MG63 (cell line): ENCODE measurements at places on chromosomes 11 and 22. TPM values are rescaled to one million over a fixed set of nuclear protein-coding genes. Genes with fewer than 3 reads are reported as not detected.

The PIK3C2A gene
- 12.8 and 21.7 TPM in 2 replicates for total RNA-seq

The PLEKHA7 gene
- not detected in 2 replicates for total RNA-seq

The SLC1A2 gene
- 0.57 TPM in 1 of 2 replicates, not detected in the other for total RNA-seq

The RASL10A gene
- total RNA-seq, result not detected in 2 replicates

DNA sequence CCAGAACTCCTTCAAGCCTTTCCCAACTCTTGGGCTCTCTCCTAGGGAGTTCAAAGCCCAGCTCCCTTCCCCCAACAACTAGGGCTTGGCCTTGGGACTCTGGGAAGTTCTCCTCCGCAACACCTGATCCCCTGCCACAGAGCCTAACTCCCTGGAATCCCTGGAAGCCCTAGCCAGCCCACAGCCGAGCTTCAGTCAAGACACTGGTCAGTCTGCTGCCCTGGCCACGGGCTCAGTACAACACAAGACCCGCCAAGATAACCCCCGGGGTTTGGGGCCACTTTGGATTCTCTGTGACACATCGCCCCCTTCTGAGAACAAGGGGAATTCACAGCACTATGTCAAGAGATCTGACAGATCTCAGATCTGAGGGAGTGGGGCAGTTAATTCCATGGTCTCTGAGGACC lies 58.3 kb downstream of the SLC22A12 start:
- DNase-seq, result no peak

DNA sequence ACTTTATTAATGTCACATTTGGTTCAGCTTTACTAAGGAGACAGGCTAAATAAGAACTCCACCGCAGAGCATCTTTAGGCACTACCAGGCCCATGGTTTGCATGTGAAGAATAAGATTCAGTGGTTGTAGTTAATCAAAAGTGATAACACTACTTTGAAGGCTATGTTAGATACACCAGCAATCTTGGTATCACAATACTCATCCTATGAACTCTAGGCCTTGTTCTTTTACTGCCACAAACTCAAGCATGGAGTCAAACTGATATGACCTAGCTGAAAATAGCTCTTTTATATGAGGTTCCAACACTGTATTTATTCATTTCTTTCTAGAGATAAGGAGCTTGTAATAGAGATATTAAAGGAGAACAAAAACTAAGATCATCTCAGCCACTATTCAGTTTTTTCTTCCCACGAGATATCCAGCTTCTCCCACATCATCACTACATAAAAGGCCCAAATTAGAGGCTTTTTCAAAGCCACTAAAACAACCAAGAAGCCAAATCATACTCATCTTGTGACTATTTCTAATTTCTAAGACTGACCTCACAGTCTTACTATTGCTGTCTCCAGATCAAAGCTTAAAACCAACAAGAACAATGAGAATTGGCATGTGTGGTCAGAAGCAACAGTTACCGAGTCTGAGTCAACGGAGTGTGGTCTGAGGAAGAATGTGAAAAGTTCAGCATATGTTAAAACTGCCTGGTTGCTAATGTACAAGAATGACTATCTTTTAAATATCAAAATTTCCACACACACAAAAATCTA lies 25.1 kb upstream of the GUCY1A2 start:
- DNase-seq, result peak; percentile 55
